Caki2 (cell line): ENCODE measurements at places on chromosomes 3 and 15. TPM values are rescaled to one million over a fixed set of nuclear protein-coding genes. Genes with fewer than 3 reads are reported as not detected.

DNA sequence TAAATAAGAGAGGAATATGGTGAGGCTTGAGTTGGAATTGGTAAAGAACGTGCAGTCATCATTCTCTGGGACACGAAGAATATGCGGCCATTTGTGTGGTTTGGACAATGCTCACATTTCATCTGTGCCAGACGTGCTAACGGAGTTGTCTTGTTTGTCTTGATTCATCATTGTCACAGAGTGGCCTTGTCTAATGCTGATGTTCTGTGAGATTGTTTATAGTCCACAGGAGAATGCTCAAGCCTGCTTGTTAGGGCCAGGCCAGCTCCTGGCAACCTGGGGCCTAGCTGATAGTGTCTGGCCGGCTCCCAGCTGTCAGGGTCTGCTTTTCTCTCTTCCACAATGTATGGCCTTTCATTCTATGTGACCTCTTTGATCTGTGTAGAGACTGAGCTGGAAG, 384.7 kb downstream of the EDEM1 start:
- no peak for DNase-seq

- DNase-seq, result no peak
Measured at GRCh38 chr3:146195030-146195429, 34.0 kb upstream of the PLOD2 start.

DNA sequence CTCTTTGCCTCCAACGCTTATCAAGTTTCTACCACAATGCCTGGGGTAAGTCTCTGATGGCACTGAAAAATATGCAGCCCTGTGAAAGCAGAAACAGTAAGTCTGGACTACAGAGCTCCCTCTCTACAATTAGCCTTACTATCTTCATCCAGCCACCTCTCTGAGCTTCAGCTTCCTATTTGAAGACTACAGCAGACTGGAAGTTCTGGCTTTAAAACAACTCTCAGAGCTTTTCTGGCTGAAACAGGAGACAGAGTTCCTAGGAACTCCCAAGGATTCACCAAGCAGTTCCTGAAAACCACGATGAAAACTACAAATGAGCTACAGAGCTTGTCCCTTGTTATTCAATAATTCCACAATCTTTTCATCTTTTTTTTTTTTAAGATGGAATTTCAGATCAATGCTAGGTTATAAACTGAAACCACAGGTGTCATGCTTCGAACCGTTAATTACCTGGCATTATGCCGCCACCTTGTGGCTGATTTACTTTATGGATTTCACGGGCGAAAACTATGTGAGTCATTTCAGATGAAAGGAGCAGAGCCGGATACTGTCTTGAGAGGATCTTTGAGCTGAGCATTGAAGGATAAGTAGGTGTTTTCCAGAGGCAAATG, 3.9 kb downstream of the CRYGS start:
- peak; percentile 76 for DNase-seq

GRCh38 chr3:13106308-13107001, 33.2 kb upstream of the IQSEC1 start:
- peak; percentile 71 for DNase-seq

GRCh38 chr3:155022896-155023295, 57.2 kb upstream of the MME start:
- no peak for DNase-seq

- no peak for DNase-seq
Measured at GRCh38 chr3:71227270-71227661, 356.3 kb downstream of the FOXP1 start.

DNA sequence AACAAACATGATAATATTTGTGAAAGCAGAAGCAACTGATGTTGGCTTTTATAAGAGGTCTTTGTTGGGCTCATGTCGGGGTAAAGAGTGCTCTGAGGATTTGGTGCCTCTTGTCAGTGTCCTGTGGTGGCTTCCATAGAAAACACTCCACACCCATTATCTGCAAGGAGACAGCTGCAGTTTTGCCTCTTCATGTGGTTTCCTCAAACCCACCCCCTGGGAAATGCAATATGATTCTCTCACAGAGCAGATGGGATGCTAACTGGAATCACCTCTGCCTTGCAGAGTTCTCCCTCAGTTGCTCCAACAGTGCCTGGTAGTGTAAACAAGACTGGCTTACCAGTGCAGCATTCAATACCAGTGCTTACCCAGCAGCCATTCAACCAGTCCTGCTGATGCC, 771.4 kb upstream of the CFAP20DC start:
- no peak for DNase-seq

GRCh38 chr15:85692321-85692720, 102.4 kb downstream of the KLHL25 start:
- no peak for DNase-seq

- no peak for DNase-seq
Measured at GRCh38 chr15:93058904-93059427, 30.0 kb downstream of the RGMA start.

The SUSD5 gene
- total RNA-seq, result 0.30 TPM in 1 of 2 replicates, not detected in the other

The IL17RE gene
- total RNA-seq, result not detected in 2 replicates

The SLC9C1 gene
- not detected in 2 replicates for total RNA-seq

The MESP2 gene
- total RNA-seq, result 0.43 and 1.4 TPM in 2 replicates
